ENCODE measurements at places on chromosomes 6 and 20.

GRCh38 chr20:11137688-11138087 lies 463.9 kb upstream of the JAG1 start:
- no peak for DNase-seq

DNA sequence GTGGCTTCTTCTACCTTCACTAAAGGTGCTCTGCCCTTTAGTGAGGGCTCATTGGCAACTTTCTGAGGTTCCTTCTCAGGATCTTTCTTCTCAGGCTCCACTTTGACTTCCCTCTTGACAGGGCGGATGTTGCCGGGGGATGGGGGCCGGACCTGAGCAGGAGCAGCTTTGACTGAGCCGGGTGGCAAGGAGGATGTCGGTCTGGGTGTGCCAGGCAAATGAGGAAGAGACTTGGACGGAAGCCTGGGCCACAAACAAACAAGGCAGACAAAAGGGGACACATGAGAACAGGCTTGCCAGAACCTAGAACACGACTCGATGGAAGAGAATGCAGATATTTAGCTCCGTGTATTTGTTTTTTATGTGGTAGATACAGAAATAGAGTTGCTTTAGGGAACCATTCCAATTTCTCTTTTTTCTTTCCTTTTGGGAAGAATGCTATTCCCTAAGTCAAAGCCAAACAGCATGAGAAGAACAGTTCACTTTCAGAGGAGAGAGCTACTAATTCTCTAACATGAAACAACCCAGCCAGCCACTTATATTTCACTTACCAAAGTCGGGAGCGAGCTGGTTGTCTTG lies 76.2 kb upstream of the BCLAF1 start:
- no peak for DNase-seq

GRCh38 chr6:161100072-161100471 lies 108.5 kb downstream of the MAP3K4 start:
- DNase-seq = no peak

- no peak for DNase-seq
Observed at GRCh38 chr6:100891079-100891478, 9.9 kb upstream of the ASCC3 start.

GRCh38 chr6:41528409-41528963 lies 17.7 kb upstream of the FOXP4 start:
- DNase-seq = no peak

GRCh38 chr20:63071541-63072181 lies 64.9 kb upstream of the BHLHE23 start:
- DNase-seq = no peak

- DNase-seq = peak; percentile 75
Observed at GRCh38 chr6:90080876-90081481, 186.7 kb downstream of the GJA10 start.

DNA sequence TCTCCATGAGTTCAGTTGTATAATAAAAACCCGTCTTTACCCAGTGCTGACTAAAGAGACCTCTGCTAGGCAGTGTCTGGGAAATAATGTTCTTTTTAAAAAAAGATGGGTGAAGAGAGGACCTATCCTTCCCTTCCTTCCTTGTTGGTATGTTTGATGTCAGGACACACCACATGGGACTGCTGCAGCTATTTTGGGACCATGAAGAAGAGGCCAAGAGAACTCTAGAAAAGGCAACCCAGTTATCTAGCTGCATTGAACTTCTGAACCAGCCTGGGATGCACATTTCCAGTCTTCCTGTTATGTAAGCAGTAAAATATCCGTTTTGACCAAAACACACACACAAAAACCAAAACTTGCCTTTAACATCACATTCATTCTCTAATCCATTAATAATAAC lies 77.3 kb downstream of the RFX6 start:
- DNase-seq = no peak

DNA sequence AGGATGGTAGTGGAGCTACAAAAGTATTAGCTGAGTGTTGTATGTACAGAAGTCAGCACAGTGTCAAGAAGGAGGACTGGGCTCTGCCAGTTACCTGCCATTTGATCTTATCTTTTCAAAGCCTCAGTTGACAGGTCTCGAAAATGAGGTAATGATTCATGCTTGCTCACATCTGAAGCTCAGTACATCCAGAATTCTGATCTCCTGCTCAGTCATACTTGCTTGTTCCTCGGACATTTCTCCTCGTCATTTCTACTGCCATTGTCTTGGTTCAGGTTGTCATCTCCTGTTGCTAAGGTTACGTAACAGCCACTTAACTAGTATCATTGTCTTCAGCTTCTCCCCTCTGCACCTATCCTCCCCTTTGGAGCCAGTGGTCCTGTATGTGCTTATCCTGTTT lies 89.5 kb downstream of the SLX4IP start:
- no peak for DNase-seq

DNA sequence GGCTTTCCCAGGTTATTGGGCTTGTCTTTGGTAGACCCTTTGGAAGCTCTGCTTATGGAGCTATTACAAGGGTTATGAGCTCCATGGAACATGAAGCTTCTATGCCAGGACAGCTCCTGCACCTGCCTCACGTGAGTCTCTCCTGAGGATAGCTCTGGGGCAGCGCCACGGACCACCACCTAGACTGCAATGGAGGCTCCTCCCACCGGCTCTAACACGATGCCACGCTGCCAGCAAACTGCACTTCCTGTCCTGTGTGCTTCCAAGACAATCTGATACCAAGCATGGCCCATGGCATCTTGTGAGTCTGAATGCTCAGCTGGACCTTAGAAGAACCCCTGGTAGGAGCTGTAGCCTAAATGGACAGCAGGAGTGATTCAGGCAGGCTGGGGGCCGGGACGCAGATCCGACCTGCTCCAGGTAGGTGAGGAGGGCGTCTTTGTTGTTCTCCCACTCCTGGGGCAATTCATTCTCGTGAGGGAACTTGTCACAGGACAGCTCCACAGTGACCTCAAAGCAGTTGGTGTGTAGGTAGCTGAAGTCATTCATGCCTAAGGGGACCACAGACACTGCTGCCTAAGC lies 5.5 kb downstream of the CPXM1 start:
- no peak for DNase-seq

DNA sequence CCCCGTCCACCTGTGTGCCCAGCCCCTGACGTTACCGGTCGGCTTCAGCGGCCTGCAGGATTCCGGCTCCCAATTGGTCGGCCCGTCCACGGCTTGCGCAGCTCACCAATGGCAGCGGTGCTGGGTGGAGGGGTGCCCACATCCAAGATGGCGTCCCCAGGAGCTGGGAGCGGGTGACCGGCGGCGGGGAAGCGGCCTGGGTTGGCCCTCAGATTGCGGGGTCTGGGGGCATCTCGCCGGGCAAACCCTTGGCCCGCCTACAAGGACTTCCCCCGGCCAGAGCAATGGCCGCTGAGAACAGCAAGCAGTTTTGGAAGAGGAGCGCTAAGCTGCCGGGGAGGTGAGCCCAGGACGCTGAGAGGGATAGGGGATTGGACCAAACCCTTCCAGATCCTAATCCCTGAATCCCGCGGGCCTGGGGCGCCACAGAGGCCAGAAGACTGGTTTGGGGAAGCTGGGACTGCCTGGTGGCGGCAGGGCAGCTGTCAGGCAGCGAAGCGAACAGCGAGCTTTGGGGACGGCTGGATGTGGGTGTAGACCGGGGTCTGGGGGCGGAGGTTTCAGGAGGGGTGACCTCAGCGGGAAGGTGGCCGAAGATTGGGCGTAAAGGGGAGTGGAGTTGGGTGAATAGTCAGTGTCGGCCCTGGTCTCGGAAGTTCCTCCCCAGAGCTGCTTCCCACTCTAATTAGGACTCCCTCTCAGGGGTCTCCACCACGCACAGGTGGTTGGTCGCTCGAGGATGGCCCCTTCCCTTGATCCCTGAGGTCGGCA lies at the start of the genes TBC1D22B and TMEM217:
TSS of gene TBC1D22B (plus strand) at position 139 of the 771 bp plus-strand sequence. CDS start at position 285, 146 bp downstream.
TSS of gene TMEM217 (minus strand) at position 511 of the 771 bp plus-strand sequence. CDS start 39,114 bp downstream, outside the sequence.
- DNase-seq = peak; percentile 93

- no peak for DNase-seq
Observed at GRCh38 chr6:14747881-14748520, 497.9 kb upstream of the JARID2 start.

DNA sequence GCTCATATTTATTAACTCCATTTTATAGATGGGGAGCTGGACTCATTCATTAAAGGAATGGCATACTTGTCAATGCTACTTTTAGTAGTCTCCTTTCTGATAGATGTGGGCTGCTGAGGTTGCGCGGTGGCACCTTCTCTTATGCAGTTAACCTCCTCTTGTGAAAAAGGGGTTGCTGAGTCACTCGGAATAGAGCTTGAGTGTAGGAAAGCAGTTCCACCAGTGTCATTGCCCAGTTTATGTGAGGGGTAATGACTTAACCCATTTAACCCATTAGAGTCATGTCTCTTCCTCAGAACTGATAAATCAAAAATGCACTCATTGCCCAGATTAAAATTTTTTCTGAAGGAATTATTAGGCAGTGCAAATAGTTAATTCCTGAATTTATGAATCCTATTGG lies 6.3 kb downstream of the MAPK14 start:
- DNase-seq = peak; percentile 23

Measured in activated T-cell treated with anti-CD3 and anti-CD28 coated beads for 24 hours (primary cell).